ENCODE measurements at places on chromosomes 6 and 20.

GRCh38 chr20:41344938-41345728 is 4.5 kb downstream of the LPIN3 start:
- DNase-seq, result no peak

GRCh38 chr6:93424303-93425064 is 5.1 kb upstream of the EPHA7 start:
- DNase-seq, result no peak

- DNase-seq, result no peak
Measured at GRCh38 chr6:80938131-80938530, 814.4 kb downstream of the TENT5A start.

DNA sequence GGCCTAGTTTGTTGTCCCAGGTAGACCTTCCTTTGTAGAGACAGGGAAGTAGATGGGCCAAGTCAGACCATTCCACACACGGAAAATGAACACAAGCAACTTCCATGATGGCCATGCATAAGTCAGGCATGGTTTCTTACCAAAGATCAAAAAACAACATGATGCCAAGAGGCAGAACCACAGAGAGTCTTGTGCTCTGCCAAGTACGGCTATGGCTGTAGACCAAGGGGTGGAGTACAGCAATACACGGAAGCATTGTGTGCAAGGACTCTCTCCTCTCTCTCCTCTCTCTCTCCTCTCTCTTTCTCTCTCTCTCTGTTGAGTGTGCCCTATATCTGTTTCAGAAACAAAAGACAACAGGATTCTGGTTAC is 4.8 kb upstream of the DUSP22 start:
- DNase-seq, result no peak

- DNase-seq, result no peak
Measured at GRCh38 chr20:46358346-46359058, 47.9 kb downstream of the ELMO2 start.

DNA sequence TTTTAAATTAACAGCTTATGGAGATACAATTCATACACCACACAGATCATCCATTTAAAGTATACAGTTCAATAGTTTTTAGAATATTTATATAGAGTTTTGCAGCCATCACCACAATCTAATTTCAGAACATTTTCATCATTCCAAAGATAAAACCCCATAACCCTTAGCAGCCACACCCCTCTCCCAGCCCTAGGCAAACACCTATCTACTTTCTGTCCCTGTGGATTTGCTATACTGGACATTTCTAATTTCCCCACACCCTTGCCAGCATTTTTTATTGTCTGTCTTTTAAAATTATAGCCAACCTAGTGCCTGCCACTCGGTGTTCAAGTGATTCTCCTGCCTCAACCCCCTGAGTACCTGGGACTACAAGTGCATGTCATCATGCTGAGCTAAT is 23.0 kb upstream of the AKAP7 start:
- DNase-seq, result no peak

- DNase-seq, result no peak
Measured at GRCh38 chr6:153001767-153002612, 519 bp downstream of the MTRF1L start.

DNA sequence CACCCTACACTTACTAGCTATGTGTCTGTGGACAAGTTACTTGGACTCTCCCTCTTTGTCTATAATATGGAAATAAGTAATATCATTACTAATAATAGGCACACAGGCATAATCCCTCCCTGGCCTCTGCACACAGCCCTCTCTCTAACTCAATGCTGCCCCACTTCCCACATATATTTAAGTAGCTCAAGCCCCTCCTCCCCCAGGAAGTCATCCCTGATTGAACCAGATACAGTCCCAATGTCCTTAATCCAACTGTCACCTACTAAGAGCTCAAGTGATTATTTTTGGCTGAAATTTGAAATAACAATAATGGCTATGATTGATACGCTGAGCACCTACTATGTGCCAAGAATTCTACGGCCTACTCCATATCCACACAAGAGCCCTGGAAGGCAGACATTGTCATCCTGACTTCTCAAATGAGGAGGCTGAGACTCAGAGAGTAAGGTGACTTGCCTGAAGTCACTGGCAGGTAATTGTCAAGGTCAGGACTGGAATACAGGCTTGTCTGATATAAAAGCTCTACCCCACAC is 29.4 kb downstream of the MRPL14 start:
- DNase-seq, result no peak
